ENCODE measurements at places on chromosomes 5 and 9.
A peak's percentile ranks its signal among the peaks of the same experiment; 100 is the strongest.

- DNase-seq = no peak
These were observed 4.5 kb downstream of the ADGRV1 start for GRCh38 chr5:90563108-90563507.

GRCh38 chr9:33449715-33450114 is 2.3 kb upstream of the AQP3 start:
- no peak for DNase-seq

- no peak for DNase-seq
These were observed 49.4 kb upstream of the SPATA31C2 start for GRCh38 chr9:88187631-88188030.

DNA sequence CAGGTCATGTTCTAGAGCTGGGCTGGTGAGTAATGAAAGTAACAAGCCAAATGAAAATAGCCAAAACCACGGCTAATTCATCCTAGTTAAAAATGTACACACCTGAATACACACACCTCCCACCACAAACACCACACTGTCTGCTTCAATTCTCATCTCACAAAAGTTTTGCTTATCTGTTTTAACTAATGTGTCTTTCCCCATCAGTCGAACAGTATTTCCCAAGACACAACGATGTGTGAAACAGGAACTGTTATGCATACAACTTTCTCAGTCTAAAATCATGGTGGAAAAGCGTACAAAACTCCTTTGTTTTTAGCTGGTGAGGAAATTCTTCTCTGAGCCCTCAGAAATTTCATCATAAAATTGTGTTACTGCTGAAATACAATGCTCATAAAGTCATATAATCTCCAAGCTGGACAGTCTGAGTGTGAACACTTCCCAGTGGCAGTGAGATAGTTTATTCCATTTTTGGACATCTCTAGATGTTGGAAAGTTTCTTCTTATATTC is 242.4 kb downstream of the EFNA5 start:
- DNase-seq = no peak

DNA sequence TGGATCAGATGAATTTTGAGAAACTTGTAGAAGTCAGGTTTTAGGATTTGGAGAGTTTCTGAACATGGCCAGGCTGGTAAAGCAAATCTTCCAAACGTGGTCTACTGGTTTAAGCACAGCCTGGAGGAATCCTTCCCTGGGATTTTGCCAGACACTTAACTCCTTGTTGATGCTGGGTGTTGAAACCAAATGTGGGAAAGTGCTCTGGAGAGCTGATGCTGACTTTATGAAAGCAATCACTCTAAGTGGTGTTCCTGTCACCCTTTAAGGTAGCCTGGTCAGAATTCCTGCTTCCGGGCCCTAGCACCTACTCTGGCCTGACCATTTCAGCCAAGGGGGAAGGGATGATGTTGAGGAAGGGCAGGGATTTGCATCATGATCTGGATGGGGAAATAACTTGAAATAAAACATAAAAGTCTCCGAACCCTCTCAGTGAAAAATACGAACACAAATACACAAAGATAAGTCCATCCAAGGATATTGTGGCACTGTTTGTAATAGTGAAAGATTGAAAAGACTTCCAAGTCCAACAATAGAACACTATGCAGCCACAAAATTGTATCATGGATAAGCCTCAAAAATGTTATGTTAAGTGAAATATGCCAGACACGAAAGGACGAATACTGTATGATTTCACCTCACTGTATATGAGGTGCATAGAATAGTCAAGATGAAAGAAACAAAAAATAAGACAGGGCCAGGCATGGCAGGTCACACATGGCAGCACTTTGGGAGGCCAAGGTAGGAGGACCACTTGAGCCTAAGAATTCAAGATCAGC is 57.7 kb downstream of the PDE6A start:
- no peak for DNase-seq

DNA sequence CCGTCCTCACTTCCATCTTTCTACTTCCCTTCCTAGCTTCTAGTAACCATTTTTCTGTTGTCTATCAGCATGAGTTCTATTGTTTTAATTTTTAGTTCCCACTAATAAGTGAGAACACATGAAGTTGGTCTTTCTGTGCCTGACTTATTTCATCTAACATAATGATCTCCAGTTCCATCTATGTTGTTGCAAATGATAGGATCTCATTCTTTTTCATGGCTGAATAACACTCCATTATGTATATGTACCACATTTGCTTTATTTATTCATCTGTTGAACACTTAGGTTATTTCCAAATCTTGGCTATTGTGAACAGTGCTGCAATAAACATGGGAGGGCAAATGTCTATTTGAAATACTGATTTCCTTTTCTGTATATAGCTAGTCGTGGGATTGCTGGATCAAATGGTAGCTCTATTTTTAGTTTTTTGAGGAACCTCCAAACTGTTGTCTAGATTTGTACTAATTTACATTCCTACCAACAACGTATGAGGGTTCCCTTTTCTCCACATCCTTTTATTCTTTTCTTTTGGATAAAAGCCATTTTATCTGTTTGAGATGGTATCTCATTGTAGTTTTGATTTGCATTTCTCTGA is 50.3 kb downstream of the NSD1 start:
- DNase-seq = no peak

GRCh38 chr5:150347003-150347402 is 10.5 kb upstream of the TCOF1 start:
- DNase-seq = no peak

DNA sequence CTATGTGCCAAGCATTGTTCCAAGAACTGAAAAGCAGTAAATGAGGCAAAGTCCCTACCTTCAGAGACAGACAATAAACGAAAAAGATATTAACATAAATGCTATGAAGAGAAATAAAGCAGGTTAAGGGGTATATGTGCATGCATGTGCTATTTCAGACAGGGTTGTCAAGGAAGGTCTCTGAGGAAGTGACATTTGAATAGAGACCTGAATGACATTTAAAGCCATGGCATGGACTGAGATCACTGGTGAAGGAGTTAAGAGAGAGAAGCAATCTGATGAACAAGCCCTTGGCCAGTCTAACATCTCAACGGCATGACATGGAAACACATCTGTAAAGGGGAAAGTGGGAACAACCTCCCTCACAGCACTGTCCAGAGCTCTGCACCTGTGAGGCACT is 14.5 kb downstream of the FBXO10 start:
- DNase-seq = no peak

- DNase-seq = no peak
These were observed 276.1 kb downstream of the TAF11L14 start for GRCh38 chr5:17910318-17910717.

- no peak for DNase-seq
These were observed 46.0 kb upstream of the OR2K2 start for GRCh38 chr9:111375817-111376564.

DNA sequence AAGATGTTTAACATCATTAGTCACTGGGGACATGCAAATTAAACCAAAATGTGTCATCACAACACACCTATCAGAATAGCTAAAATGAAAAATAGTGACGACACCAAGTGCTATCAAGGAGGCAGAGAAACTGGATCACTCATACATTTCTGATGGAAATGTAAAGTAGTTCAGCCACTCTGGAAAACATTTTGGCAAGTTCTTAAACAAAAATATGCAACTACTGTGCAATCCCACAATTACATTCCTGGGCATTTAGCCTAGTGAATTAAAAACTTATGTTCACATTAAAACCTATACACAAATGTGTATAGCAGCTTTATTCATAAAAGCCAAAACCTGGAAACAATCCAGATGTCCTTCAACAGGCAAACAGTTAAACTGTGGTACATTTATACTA is 53.1 kb downstream of the SVEP1 start:
- DNase-seq = no peak

DNA sequence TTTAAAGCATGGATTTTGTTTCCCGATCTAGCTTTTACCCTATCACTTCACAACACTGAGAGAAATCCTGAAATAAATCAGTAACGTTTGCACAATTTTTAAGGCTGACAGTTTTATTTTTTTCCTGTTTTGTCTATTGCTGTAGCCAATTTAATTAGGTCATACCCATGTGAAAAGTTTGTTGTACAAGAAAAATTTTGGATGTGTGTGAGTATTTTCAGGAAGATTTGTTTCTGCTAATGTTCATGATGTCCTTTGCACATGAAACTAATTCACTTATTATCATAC is 237.8 kb downstream of the ARRDC3 start:
- DNase-seq = no peak

- no peak for DNase-seq
These were observed 146.4 kb upstream of the PPP1R26 start for GRCh38 chr9:135332979-135333748.

GRCh38 chr9:108033976-108034964 is 544.7 kb upstream of the KLF4 start:
- DNase-seq = no peak

DNA sequence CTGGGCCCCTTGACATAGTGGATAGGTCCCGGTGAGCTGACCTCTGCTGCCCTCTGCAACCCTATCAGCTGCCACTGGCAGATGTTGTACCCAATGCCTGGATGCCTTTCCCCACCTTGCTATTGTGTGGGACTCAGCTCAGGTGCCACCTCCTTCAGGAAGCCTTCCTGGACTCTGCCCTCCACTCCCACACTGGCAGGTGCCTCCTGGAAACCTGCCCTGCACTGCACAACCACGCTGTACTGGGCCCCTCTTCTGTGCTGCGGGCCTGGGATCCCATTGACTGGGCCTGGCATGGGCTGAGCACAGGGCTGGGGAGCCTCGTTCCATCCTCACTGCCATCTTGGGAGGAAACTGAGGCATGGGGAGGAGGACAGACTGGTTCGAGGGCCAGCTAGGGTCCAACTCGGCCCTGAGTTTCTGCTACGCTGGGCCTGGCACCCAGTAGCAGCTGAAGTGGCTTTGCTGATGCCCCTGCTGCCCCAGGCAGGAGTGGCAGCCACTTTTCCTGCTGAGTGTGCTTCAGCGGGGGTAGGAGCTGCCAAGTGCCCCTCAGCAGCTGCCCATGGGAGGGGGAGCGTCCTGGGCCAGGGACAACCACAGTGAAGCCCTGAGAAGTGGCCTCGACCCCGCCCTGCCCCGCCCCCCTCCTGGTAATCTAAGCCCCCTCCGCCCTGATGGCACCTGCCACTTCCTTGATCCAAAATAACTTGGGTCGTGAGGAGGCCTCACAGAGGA is 1.3 kb downstream of the AK1 start:
- DNase-seq = no peak

DNA sequence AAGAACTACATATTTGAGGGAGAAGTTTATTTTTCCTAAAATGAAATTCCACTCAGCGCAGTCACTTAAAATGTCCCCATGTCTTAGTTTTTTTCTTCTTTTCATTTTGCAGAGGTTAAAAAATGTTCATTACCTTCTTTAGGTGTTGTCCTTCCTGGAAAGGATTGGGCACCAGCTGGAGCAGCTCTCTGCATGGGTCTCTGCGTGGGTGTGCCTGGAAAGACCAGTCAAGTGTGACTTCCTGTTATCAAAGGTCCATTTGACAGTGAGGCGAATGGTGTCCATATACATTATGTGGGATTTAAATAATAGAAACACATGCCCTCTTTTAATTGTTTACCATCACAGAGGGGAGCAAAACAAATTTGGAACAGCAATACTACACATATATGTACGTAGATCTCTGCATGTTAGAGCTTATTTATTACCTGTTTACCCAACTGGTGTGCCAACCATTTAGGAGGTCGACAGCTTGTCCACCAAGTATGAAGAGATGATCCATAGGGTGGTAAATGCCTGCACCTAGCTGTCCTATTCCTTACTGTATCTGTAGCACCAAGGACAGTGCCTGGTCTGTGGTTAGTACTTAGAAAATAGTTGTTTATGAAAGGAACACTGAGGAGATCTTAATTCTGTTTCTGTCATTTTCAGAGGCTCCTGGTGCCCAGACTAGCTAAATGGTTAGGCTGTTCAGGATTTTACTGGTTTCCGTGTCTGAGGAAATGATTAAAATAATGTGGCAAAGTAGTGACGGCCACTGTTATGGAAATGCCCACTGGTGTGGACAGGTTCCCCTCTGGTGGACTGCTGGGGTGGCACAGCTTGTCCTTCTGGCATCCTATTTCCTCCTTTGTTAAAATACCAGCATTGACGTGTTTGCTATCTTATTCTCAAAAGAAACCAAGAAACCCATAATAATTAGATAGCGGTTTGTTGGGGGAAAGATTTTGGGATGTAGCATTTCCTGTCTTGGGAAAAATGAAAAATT is 200.4 kb downstream of the MAST4 start:
- no peak for DNase-seq

DNA sequence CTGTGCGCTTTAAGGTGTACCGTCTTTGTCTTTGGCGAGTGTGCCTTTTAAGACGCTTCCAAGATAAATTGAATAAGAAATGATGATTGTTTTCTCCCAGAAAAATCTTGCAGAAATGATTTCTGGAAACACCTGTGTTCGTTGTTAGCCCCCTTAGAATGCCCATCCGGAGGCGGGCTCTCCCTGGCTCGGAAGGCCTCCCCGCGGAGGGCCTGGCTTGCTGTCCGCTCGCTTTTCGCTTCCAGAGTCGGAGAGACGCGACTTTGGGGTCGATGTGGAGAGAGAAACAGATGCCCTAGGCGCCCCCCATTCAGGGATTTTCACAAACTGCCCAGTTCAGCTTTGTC is 23.9 kb downstream of the LECT2 start:
- no peak for DNase-seq

GRCh38 chr9:103444176-103444575 is 449.0 kb downstream of the CYLC2 start:
- DNase-seq = no peak

DNA sequence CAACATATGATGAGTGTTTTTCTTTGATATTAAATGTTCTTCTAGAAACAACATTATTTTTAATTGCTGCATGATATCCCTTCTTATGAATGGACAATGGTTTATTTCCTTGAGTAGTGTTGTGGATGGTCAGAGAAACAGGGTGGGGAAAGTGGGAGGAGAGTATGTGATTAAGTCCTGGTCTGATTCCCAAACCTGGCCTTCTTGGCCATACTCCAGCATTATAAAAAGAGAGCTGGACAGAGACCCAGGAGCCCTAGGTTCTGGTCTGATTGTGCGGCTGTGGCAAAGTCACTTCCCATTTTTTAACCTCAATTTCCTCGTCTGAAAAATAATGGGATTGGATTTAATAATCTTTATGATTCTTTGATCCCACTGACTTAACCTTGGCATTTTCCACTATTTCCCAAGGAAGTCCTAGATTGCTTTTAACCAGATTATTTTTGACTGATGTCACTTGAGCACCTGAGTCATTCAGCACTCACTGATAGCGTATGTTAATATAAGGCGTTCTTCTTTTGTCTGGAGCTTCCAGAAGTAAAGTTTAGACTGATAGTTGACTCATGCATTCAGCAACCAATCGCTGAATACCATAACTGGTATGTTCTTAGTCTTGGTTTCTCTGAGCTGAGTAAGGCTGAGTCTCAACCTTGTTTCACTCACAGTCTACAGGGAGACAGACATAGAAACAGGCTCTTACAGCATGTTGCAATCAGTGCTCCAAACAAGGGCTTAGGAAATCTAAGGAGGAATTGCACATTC is 26.2 kb downstream of the OSMR start:
- DNase-seq = peak; percentile 65

Data from SJSA1 (cell line).